ENCODE measurements at places on chromosomes 1 and 21. TPM values are rescaled to one million over a fixed set of nuclear protein-coding genes. Genes with fewer than 3 reads are reported as not detected.

DNA sequence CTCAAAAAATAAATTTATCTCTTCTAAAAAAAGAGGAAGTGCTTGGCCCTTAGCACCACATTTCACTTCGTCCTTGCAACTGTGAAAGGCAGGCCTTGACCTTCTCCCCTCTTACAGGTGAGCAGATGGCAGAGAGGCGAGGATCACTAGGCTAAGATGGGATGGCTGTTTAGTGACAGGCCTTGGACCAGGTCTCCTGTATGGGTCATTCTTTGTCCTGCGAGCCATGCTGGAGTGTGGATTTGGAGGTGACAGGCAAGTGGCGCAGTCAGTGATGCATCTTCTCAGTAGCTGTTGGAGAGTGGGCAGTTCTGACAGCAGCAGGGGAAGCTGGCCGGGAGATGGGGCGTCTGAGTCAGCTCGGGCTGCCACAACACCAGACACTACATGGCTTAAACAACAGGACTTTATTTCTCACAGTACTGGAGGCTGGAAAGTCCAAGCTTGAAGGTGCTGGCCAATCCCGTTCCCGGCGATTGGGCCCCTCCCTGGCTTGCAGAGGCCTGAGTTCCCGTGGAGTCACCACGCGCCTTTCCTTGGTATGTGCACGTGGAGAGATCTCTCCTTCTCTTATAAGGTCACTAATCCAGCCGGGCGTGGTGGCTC, 16.5 kb downstream of the SLC27A3 start:
- no peak for DNase-seq
- H3K4me1 ChIP-seq: peaks cover 3% of the 10 kb centered on the region
- no peak overlapping the region for H3K4me3 ChIP-seq
- no peaks in the 10 kb centered on the region for H3K27me3 ChIP-seq

- no peaks in the 10 kb centered on the region for H3K27me3 ChIP-seq
- no peak overlapping the region for H3K27ac ChIP-seq
- no peak overlapping the region for H3K4me3 ChIP-seq
These were observed 82.7 kb downstream of the HLCS start for GRCh38 chr21:36883532-36884486.

DNA sequence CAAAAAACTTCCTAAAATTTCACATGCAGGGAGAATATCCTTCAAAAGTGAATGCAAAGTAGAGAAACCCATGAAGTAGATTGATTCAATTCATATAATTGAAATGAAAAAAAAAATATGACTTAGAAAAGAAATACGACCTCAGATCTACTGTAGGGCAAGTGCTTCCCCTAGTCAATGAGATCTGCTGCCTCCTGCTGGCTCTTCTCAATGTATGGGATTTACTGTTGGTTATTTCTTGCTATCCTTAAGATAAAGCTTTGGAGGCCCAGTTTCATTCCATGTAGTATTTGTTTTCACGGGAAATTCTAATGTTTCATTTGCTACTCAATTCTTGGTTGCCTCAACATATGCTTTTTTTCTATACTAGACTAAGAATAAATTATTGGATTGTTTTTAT, 46.2 kb downstream of the ZNF648 start:
- no peak for DNase-seq
- H3K4me3 ChIP-seq: no peak overlapping the region
- no peaks in the 10 kb centered on the region for H3K4me1 ChIP-seq
- H3K27ac ChIP-seq: no peak overlapping the region

DNA sequence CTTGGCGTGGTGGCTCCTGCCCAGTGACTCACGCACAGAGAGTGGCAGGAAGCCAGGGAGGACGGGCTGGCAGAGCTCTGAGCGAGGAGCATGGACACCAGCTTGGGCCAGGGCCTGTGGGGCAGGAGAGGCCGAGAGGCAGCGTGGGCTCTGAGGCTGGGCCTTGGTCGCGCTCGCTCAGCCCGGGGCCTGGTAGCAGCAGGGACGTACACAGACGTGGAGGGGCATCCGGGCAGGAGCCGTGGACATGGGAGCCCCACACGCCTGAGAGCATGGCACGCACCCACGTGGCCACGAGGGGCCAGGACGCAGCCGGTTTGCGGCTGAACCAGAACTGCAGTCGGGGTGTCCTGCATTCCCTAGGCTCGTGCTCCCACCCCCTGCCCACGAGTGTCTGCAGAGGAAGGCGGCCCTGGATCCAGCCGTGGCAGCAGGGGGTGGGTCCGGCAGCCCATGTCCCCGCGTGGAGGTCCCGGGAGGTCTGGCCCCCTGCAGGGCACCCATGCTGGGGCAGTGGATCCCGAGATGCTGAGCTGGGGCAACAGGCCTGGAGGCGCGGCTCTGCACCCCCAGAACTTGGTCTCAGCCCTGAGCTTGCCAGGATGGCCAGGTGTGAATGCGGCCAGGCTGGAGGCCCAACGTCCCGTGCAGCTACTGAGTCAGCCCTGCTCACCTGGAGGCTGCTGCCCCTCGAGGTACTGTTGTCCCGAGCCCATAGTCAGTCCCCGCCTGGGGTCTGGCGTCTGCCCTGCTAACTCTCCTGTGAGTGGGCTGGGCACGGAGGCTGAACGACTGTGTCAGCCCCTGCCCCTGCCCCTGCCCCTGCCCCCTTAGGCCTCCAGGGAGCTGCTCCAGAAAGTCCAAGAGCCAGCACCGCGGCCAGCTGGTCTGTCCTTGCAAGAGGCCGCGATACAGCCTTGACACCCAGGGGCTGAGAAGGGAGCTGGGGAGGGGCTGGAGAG, 61.6 kb downstream of the SLX9 start:
- H3K4me3 ChIP-seq: no peak overlapping the region
- H3K36me3 ChIP-seq: no peaks in the 10 kb centered on the region
- no peak overlapping the region for H3K27ac ChIP-seq
- no peak for DNase-seq
- no peaks in the 10 kb centered on the region for H3K27me3 ChIP-seq

DNA sequence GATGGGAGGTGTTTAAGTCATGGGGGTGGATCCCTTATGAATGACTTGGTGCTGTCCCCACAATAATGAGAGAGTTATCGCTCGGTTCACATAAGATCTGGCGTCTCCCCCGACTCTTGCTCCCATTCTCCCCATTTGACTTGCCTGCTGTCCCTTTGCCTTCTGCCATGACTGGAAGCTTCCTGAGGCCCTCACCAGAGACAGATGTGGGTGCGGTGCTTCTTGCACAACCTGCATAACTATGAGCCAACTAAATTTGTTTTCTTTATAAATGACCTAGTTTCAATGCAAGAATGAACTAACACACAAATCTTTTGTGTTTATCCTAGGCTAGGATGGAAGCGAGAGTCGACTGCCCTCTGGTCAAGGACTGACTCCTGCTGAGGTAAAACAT, 31.2 kb upstream of the CDC14A start:
- no peak for DNase-seq
- H3K36me3 ChIP-seq: no peaks in the 10 kb centered on the region
- H3K27ac ChIP-seq: no peak overlapping the region
- no peaks in the 10 kb centered on the region for H3K27me3 ChIP-seq
- H3K4me3 ChIP-seq: no peak overlapping the region
- no peaks in the 10 kb centered on the region for H3K4me1 ChIP-seq

DNA sequence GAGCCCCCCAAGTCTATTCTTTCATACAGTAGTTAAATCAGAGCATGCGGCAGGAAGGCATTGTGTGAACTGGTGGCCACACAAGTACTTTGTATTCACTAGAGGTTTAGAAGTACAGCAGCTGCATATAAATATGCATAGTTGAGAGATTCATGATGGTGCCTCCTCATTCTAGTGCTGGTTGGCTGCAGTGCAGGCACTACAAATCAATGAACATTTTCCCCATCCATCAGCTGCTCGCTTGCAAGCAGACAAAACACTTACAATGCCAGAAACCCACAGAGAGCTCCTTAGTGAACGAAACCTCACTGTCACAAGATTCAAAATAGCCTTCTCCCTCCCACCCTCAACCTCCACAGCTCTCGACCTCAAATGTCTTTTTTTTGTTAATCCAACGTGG, 726.2 kb downstream of the USP25 start:
- H3K4me1 ChIP-seq: no peaks in the 10 kb centered on the region
- no peak for DNase-seq
- no peaks in the 10 kb centered on the region for H3K27me3 ChIP-seq
- H3K27ac ChIP-seq: no peak overlapping the region
- no peaks in the 10 kb centered on the region for H3K36me3 ChIP-seq

- peak overlapping the region; percentile 10 for H3K4me3 ChIP-seq
- peaks cover 32% of the 10 kb centered on the region for H3K4me1 ChIP-seq
- no peak for DNase-seq
- H3K36me3 ChIP-seq: no peaks in the 10 kb centered on the region
- H3K27ac ChIP-seq: peak overlapping the region; percentile 41
These were observed 8.0 kb upstream of the THEMIS2 start for GRCh38 chr1:27864264-27864895.

- no peak for DNase-seq
- no peak overlapping the region for H3K27ac ChIP-seq
- no peaks in the 10 kb centered on the region for H3K36me3 ChIP-seq
- H3K4me1 ChIP-seq: no peaks in the 10 kb centered on the region
- H3K27me3 ChIP-seq: peaks cover 2% of the 10 kb centered on the region
- H3K4me3 ChIP-seq: no peak overlapping the region
These were observed 28.2 kb downstream of the PKP1 start for GRCh38 chr1:201311356-201312011.

GRCh38 chr1:8022395-8023286, 3.5 kb downstream of the ERRFI1 start:
- peaks cover 23% of the 10 kb centered on the region for H3K27me3 ChIP-seq
- no peak overlapping the region for H3K4me3 ChIP-seq
- H3K27ac ChIP-seq: no peak overlapping the region
- H3K36me3 ChIP-seq: no peaks in the 10 kb centered on the region
- no peak for DNase-seq

DNA sequence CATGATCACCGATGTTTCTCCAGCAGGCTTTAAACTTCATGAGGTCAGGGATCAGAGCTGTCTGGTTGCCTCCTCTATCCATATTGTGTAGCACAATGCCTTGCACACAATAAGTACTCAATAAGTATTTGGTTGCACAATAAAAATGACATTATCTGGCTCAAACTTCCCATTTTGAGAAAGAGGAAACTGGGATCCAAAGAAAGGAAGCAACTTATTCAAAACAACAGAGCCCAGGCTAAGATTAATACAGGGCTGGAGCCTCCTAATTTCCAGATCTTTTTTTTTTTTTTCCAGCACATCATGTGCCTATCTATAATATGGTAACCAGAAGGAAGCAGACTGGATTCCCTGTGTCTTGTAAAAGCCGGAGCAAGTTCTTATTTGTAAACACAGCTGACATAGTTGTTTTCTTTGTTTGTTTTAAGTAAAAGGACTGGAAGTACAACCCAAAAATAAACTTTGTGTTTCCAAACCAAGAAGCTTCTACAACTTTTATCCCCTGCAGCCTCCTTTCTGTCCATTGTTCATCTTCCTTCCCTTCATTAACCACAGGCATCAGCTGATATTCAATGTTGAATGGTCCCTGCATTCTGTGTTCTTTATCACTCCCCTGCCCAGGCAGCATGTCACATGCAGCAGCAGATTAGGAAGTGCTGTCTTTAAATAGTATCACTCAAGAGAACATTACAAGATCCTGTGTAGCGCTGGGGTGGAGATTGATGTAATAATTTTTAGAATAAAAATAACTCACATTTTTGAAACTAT, 71.2 kb upstream of the HOOK1 start:
- H3K36me3 ChIP-seq: no peaks in the 10 kb centered on the region
- H3K4me3 ChIP-seq: no peak overlapping the region
- no peak overlapping the region for H3K27ac ChIP-seq
- H3K27me3 ChIP-seq: no peaks in the 10 kb centered on the region

- no peak overlapping the region for H3K27ac ChIP-seq
- H3K4me3 ChIP-seq: no peak overlapping the region
- DNase-seq: no peak
These were observed 230.3 kb downstream of the ATG4C start for GRCh38 chr1:63014267-63014666.

DNA sequence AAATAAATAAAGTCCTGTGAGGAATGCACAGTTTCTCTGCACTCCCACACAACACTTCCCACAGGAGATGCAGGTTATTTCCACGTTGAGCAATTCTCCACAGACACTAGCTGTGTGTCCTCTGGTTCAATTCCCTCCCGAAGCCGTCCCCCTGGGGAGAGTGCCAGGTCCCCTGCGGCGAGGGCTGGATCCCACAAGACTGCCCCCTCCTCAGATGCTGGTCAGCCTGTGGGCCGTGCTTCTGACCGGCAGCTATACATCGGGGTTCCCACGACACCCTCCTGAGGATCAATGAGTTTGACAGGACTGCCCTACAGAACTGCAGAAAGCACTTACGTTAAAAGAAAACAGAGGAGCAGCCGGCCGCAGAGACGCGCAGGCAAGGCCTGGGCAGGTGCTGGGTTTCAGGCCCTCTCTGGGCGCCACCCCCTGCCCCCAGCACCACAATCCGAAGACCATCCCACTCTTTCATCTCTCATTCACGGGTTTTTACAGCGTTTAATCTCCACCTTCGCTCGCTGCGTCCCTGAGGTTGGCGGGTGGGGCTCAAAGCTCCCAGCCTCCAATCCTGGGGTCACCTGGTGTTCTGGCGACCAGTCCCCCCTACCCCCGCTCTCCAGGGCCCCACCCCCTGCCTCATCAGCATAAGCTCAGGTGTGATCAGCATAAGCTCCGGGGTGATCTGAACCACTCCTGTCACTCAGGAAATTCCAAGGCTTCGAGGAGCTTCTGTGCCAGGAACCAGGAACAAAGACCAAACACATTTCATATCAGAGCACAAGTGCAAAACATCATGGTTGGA, 9.3 kb downstream of the SLC35E2B start:
- H3K36me3 ChIP-seq: no peaks in the 10 kb centered on the region
- H3K27ac ChIP-seq: no peak overlapping the region
- H3K27me3 ChIP-seq: no peaks in the 10 kb centered on the region
- DNase-seq: no peak
- peaks cover 10% of the 10 kb centered on the region for H3K4me1 ChIP-seq

GRCh38 chr1:235357485-235358373, 9.5 kb upstream of the TBCE start:
- no peaks in the 10 kb centered on the region for H3K36me3 ChIP-seq
- no peak overlapping the region for H3K4me3 ChIP-seq
- no peaks in the 10 kb centered on the region for H3K27me3 ChIP-seq
- DNase-seq: no peak

The LCE2B gene
- not detected for total RNA-seq

The VCAM1 gene
- not detected for total RNA-seq

The ACTA1 gene
- total RNA-seq: not detected

The ASTN1 gene
- total RNA-seq: not detected

The COL16A1 gene
- not detected for total RNA-seq

The SPRR2A gene
- not detected for total RNA-seq

The CD5L gene
- total RNA-seq: not detected

Data from CD4-positive, CD25-positive, alpha-beta regulatory T cell (primary cell).